Right lobe of liver (tissue), 6 donors: ENCODE measurements at places on chromosomes 12 and 14. TPM values are rescaled to one million over a fixed set of nuclear protein-coding genes. Genes with fewer than 3 reads are reported as not detected.

The PRIMA1 gene
- 0.46 TPM for total RNA-seq

The TROAP gene
- 0.86 TPM for total RNA-seq

The MMP19 gene
- 5.0 TPM for total RNA-seq

The C1R gene
- 1,157 TPM for total RNA-seq

The TOX4 gene
- total RNA-seq = 34.4 TPM

The RNASE1 gene
- total RNA-seq = 20.1 TPM

The ANO4 gene
- total RNA-seq = not detected

The PRH2 gene
- total RNA-seq = not detected

The IL26 gene
- not detected for total RNA-seq

The KRT6B gene
- not detected for total RNA-seq

The ERC1 gene
- 30.8 TPM for total RNA-seq

The HIF1A gene
- 117 TPM for total RNA-seq

The IL31 gene
- total RNA-seq = not detected

The EML1 gene
- 4.5 TPM for total RNA-seq

The HVCN1 gene
- 2.4 TPM for total RNA-seq

The FAM90A1 gene
- not detected for total RNA-seq

The CLEC2A gene
- total RNA-seq = not detected

The GARIN6 gene
- not detected for total RNA-seq

The OTOGL gene
- total RNA-seq = not detected

The KRT78 gene
- total RNA-seq = not detected

The CD163L1 gene
- 1.2 TPM for total RNA-seq

The CLEC14A gene
- 5.0 TPM for total RNA-seq

The POTEG gene
- not detected for total RNA-seq

The APOF gene
- 112 TPM for total RNA-seq

The SLC5A8 gene
- not detected for total RNA-seq

The RFLNA gene
- 0.31 TPM for total RNA-seq

The KLHL33 gene
- 0.19 TPM for total RNA-seq

The SYT10 gene
- total RNA-seq = 0.04 TPM

The ARHGAP9 gene
- 7.2 TPM for total RNA-seq

The LRRC74A gene
- total RNA-seq = not detected

The BAZ2A gene
- total RNA-seq = 34.4 TPM

The SIX4 gene
- total RNA-seq = 0.25 TPM

The NRIP2 gene
- total RNA-seq = 0.12 TPM

The CCDC175 gene
- not detected for total RNA-seq

The CACNA1C gene
- total RNA-seq = 0.46 TPM

The LHX5 gene
- not detected for total RNA-seq

The WSCD2 gene
- not detected for total RNA-seq

The MYBPC1 gene
- total RNA-seq = 0.51 TPM

The SSTR1 gene
- total RNA-seq = 3.5 TPM

The PLEKHD1 gene
- total RNA-seq = 0.04 TPM

The DDHD1 gene
- total RNA-seq = 6.8 TPM

The TAS2R9 gene
- not detected for total RNA-seq

The EIF2S3B gene
- total RNA-seq = 0.19 TPM

The ESYT1 gene
- total RNA-seq = 61.6 TPM

The BICDL1 gene
- 12.0 TPM for total RNA-seq

The WNT1 gene
- not detected for total RNA-seq

The GDF3 gene
- not detected for total RNA-seq

The LRTM2 gene
- not detected for total RNA-seq

The RERGL gene
- total RNA-seq = not detected

The HCAR2 gene
- not detected for total RNA-seq

The ESR2 gene
- not detected for total RNA-seq

The CBLN3 gene
- 1.4 TPM for total RNA-seq
